ENCODE measurements at places on chromosomes 1 and 21.

GRCh38 chr1:239763850-239764249, 327.8 kb upstream of the FMN2 start:
- no peaks in the 10 kb centered on the region for H3K36me3 ChIP-seq
- no peak overlapping the region for H3K4me3 ChIP-seq
- H3K4me1 ChIP-seq: no peaks in the 10 kb centered on the region
- H3K27ac ChIP-seq: no peak overlapping the region

DNA sequence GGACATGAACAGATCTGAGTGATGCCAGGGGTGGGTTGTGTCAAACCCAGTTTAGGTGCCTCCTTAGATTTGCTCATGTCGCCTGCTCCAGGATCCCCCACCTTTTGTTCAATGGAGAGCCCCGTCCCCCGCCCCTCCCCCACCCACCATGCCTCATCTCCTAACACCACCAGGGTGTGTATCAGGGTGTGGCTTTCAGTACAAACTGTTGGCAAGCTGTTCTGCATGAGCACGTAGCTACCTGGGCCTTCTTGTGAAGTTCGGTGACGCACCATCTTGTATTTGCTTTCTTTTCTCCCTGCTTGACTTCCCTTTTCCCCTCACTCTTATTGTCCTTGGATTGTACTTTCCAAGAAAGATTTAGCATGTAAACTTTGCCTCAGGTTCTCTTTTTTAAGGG, 94.8 kb downstream of the EBNA1BP2 start:
- no peaks in the 10 kb centered on the region for H3K36me3 ChIP-seq
- peaks cover 2% of the 10 kb centered on the region for H3K4me1 ChIP-seq
- no peak overlapping the region for H3K4me3 ChIP-seq
- DNase-seq: no peak
- no peak overlapping the region for H3K27ac ChIP-seq

DNA sequence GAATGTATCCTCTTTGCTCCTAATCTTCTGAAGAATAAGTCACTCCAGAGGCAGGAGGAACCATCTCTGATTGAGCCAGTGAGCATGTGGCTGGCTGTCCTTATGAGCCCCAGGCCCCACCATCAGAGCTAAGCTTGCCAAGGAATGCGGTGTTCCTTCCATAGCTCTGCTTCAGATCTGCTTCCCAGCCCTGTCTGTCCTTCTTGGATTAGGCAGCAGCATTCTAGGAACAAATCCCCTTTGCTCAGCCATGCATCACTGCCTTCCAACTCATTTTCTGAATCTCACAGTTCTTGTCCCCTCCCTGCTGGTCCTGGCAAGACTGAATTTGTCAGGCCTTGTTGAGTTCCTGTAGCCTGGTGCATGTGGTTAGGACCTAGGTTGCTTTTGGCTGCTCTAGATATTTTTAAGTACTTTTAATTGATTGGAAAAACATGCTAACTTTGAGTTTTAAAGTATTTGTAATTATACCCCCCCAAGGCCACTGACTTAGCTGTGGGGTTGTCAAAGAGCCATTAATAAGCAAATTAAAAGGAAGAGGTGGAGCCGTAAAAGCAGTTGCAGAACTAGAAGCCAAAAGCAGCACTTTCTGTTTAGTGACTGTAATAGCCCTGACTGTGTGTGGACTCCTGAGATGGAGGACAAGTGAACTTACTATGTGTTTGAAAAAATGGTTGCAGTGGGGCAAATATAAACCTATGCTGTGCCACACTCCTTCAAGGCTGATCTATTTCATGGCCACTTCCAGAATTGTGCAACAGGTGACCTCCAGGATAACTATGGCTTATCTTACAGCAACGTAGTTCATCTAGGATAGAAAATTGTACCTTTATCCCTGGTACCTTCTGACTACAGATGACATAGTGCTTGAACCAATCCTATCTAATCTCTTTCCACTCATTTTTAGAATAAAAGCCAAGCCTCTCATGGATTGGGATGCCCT, 61.3 kb upstream of the BACH1 start:
- no peak for DNase-seq
- H3K36me3 ChIP-seq: no peaks in the 10 kb centered on the region
- no peak overlapping the region for H3K27ac ChIP-seq
- peaks cover 38% of the 10 kb centered on the region for H3K4me1 ChIP-seq
- peaks cover 3% of the 10 kb centered on the region for H3K27me3 ChIP-seq
- no peak overlapping the region for H3K4me3 ChIP-seq

DNA sequence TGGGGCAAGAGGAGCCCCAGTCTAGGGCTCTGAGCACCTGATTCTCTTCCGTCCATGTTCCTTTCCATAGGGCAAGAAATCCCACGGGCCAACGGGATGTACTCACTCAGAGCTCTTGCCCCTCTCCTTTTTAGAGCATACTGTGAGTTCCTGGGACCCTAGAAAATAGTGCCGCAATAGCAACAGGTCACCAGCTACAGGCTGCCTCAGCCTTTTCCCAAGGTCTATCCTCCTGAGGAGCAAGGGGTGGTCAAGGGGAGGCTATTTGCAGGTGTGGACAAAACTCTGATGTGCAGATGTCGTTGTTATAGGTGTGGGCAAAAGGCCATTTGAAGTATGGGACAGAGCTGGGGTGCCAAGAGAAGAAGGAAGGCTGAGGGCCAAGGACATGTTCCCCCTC, 1.6 kb upstream of the QSOX1 start:
- H3K4me3 ChIP-seq: no peak overlapping the region
- no peak overlapping the region for H3K27ac ChIP-seq
- H3K27me3 ChIP-seq: no peaks in the 10 kb centered on the region
- no peak for DNase-seq
- peaks cover 22% of the 10 kb centered on the region for H3K4me1 ChIP-seq

GRCh38 chr1:218171302-218171893, 113.7 kb upstream of the RRP15 start:
- H3K27me3 ChIP-seq: peaks cover 22% of the 10 kb centered on the region
- H3K4me3 ChIP-seq: no peak overlapping the region
- no peaks in the 10 kb centered on the region for H3K36me3 ChIP-seq
- DNase-seq: no peak

GRCh38 chr21:37565530-37566223, 199.1 kb downstream of the DYRK1A start:
- no peak overlapping the region for H3K4me3 ChIP-seq
- no peak for DNase-seq
- H3K36me3 ChIP-seq: no peaks in the 10 kb centered on the region
- H3K27me3 ChIP-seq: no peaks in the 10 kb centered on the region
- peaks cover 20% of the 10 kb centered on the region for H3K4me1 ChIP-seq

GRCh38 chr1:14529475-14529874, 69.0 kb upstream of the KAZN start:
- H3K4me3 ChIP-seq: no peak overlapping the region
- no peak overlapping the region for H3K27ac ChIP-seq
- H3K36me3 ChIP-seq: no peaks in the 10 kb centered on the region
- DNase-seq: no peak
- peaks cover 2% of the 10 kb centered on the region for H3K27me3 ChIP-seq
